ENCODE measurements at places on chromosomes 4 and X. TPM values are rescaled to one million over a fixed set of nuclear protein-coding genes. Genes with fewer than 3 reads are reported as not detected.

The TMEM47 gene
- 134 TPM for total RNA-seq

The NSG1 gene
- 0.56 TPM for total RNA-seq

The ACE2 gene
- not detected for total RNA-seq

The GC gene
- not detected for total RNA-seq

The HAND2 gene
- 0.56 TPM for total RNA-seq

The PRSS12 gene
- 62.2 TPM for total RNA-seq

The APLN gene
- total RNA-seq: under 0.01 TPM

The ART3 gene
- not detected for total RNA-seq

The HS3ST1 gene
- total RNA-seq: not detected

Data from IMR-90 (cell line).